H1 (cell line): ENCODE measurements at places on chromosomes 12 and 14. TPM values are rescaled to one million over a fixed set of nuclear protein-coding genes. Genes with fewer than 3 reads are reported as not detected.

GRCh38 chr12:52221912-52222457, 11.1 kb upstream of the KRT7 start:
- DNase-seq, result peak; percentile 96

GRCh38 chr12:129844662-129845220, 59.1 kb downstream of the TMEM132D start:
- no peak for DNase-seq

- no peak for DNase-seq
Measured at GRCh38 chr12:70045514-70045913, 197.7 kb upstream of the CNOT2 start.

GRCh38 chr14:72605921-72606220, 288.0 kb downstream of the DPF3 start:
- DNase-seq, result no peak

GRCh38 chr12:101859664-101860607, 17.4 kb upstream of the DRAM1 start:
- DNase-seq, result no peak

DNA sequence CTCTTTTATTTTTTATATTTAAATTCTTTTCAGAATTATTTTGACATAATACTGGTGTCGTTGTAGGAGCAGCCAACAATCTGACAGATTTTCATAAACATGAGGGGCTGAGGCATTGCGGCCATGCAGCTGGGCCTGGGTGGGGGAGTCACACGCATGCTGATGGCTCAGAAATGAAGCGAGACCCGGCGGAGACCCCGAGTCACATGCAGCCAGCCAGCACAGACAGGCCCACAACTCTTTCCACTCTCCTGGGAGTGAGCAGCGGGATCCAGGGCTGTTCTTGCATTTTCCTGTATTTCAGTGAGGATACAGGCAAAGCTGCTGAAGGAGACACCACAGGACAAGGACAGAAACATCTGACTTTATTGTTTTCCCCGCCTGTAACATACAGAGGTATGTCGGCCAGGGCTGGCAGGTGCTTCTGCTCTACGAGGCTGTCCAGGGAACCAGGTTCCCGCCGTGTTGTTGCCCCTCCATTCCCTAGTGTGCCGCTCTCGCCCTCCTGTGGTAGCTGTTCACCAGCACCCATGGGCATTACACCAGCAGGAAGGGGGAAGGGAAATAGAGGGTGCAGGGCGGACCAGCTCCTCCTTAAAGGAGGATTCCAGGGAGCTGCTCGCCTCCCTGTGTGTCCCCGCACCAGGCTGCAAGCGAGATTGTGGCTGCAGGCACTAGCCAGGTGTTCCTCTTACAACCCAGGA, 30.5 kb downstream of the FZD10 start:
- DNase-seq, result no peak

GRCh38 chr12:113347-113746, 46.8 kb downstream of the IQSEC3 start:
- no peak for DNase-seq

ERP27 gene
- total RNA-seq, result not detected in 2 replicates
